Pancreas (tissue), 10 donors: ENCODE measurements at places on chromosomes 4 and X. TPM values are rescaled to one million over a fixed set of nuclear protein-coding genes. Genes with fewer than 3 reads are reported as not detected.
A peak's percentile ranks its signal among the peaks of the same experiment; 100 is the strongest.

TREX2 gene
- 0.89 TPM for polyA plus RNA-seq

SPARCL1 gene
- 39.1 TPM for polyA plus RNA-seq

NEXMIF gene
- polyA plus RNA-seq, result 0.68 TPM

- H3K4me1 ChIP-seq, result no peaks in the 10 kb centered on the region
- no peak for DNase-seq
- no peak overlapping the region for H3K4me3 ChIP-seq
- no peaks in the 10 kb centered on the region for H3K36me3 ChIP-seq
- peaks cover 49% of the 10 kb centered on the region for H3K27me3 ChIP-seq
- H3K27ac ChIP-seq, result no peak overlapping the region
Measured at GRCh38 chr4:80197601-80198440, 518 bp downstream of the PRDM8 start.

DNA sequence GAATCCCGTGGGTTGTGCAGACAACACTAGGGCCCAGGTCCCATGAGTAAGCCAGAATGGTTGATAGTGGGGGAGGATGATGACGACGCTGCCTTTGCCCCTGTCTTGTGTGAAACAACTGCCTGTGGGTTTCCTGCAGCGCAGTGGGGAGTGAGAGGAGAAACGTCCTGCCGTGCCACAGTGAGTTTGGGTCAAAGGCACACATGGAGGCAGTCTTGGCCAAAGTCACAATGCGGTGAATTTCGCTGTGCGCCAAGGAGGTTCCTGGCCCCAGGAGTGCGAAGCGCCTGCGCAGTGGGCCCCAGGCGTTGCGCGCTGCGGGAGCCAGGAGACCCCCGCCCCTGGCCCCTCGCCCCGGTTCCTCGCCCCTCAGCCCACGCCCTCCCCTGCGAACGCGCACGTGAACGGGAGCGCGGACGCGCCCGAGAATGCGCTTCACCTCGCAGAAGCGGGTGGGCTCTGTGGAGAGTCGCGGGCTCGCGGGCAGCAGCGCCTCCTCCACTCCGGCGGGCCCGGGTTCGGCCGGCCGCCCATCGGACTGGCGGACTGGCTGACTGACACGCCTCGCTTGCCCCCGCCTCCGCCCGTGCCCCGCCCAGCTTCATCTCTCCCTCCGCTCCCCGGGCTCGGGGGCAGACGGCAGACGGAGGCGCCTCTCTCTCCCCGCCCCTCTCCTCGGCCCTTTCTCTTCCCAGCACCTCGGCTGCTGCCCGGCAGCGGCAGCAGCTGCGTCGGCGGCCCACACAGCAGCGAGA, at the start of gene NUDT10:
Gene NUDT10, plus strand, starts transcription at position 635 of the 755 bp plus-strand sequence. CDS start 144 bp downstream, outside the sequence.
- peak within 1 kb of the TSS; percentile 48 for H3K4me3 ChIP-seq
- peaks cover 24% of the 10 kb centered on the region for H3K27me3 ChIP-seq
- H3K4me1 ChIP-seq, result no peaks in the 10 kb centered on the region
- no peaks in the 10 kb centered on the region for H3K36me3 ChIP-seq
- H3K27ac ChIP-seq, result no peak within 1 kb of the TSS

DNA sequence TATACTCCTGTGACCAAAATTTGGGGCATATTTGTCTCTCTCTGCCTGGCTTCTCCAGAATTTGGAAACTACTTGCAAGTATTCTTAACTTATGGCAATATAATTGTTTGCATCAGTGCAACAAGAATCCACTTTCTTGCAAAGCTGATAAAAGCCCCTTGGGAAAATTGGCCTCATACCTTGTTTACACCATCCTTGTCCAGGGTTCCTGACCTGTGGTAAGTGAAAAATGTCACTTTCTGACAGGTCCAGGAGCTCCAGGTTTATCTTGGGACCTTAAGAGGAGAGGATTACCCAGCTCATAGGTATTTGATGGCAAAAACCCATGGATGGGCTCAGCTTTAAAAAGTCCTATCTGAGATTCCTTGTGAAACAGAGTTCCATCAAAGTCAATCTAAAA, 29.3 kb upstream of the CXCL13 start:
- no peak overlapping the region for H3K4me3 ChIP-seq
- no peak for DNase-seq
- no peaks in the 10 kb centered on the region for H3K36me3 ChIP-seq
- H3K4me1 ChIP-seq, result no peaks in the 10 kb centered on the region
- no peaks in the 10 kb centered on the region for H3K27me3 ChIP-seq
- H3K27ac ChIP-seq, result no peak overlapping the region

DNA sequence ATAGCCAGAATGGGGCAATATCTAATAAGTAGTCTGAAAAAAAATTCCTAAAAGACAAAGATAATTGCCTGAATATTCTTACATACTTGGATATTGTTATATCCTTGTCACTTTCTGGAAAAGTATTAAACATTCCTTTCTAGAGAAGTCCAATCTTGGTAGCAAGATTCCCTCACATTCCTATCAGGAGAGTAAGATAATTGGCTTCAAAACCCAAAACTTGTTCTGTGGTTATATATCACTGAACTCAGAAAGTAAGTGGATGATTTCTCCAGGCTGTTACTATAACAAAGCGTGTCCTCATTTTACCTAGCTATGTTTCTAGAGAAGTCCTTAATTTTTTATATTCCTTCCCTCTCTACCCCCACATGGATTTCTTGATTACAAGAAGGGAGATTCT, 46.0 kb upstream of the TEX13A start:
- H3K27ac ChIP-seq, result no peak overlapping the region
- H3K4me3 ChIP-seq, result no peak overlapping the region
- H3K4me1 ChIP-seq, result no peaks in the 10 kb centered on the region
- DNase-seq, result no peak
- H3K27me3 ChIP-seq, result no peaks in the 10 kb centered on the region

DNA sequence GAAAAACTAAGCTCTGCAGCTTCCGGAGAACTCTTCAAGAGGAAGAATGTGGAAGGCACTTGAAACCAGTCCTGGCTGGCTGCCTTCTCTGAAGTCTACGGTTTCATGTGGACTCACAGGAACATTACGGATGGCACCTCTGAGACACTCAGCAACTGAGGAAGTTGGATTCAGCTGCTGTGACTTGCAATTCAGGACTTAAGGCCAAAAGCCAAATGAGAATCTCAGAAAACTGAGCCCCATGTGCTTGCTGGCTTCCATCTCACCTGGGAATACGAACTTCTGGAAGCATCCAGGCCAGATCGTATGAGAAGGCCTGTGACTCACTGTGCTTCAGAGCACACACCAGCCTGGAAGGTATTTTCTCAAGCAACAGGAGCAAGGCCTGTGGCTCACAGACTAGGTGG, 107.8 kb upstream of the GPC4 start:
- DNase-seq, result no peak
- H3K27ac ChIP-seq, result no peak overlapping the region
- no peaks in the 10 kb centered on the region for H3K36me3 ChIP-seq
- no peaks in the 10 kb centered on the region for H3K27me3 ChIP-seq

- no peaks in the 10 kb centered on the region for H3K4me1 ChIP-seq
- no peak for DNase-seq
- no peak overlapping the region for H3K27ac ChIP-seq
- H3K36me3 ChIP-seq, result no peaks in the 10 kb centered on the region
- peaks cover 11% of the 10 kb centered on the region for H3K27me3 ChIP-seq
Measured at GRCh38 chrX:136761421-136761820, 19.3 kb downstream of the ARHGEF6 start.

GRCh38 chr4:99507349-99507748, 3.5 kb upstream of the C4orf17 start:
- no peak for DNase-seq
- no peak overlapping the region for H3K27ac ChIP-seq
- H3K4me3 ChIP-seq, result no peak overlapping the region
- H3K27me3 ChIP-seq, result no peaks in the 10 kb centered on the region
- no peaks in the 10 kb centered on the region for H3K36me3 ChIP-seq

DNA sequence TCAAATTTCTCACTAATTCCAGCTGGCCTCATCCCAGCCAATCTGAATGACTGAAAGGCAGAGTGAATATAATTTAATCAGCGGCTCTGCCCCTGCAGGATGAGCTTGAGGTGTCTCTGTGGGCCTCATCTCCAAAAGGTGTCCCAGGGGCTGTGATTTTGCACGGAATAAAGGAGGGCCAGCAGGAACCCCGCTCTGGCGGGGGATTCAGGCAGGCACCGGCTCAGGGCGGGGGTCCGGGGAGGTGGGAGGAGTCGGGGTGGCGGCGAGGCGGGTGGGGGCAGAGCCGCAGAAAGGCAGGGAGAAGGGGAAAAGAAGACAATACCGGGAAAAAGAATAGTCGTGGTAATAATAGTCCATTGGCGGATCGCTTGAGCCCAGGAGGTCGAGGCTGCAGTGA, 16.0 kb upstream of the ERCC6L start:
- H3K27ac ChIP-seq, result no peak overlapping the region
- no peaks in the 10 kb centered on the region for H3K27me3 ChIP-seq
- DNase-seq, result no peak
- H3K36me3 ChIP-seq, result no peaks in the 10 kb centered on the region
- H3K4me3 ChIP-seq, result no peak overlapping the region
- H3K4me1 ChIP-seq, result no peaks in the 10 kb centered on the region

- no peak overlapping the region for H3K27ac ChIP-seq
- no peaks in the 10 kb centered on the region for H3K27me3 ChIP-seq
- no peaks in the 10 kb centered on the region for H3K36me3 ChIP-seq
- DNase-seq, result no peak
- H3K4me1 ChIP-seq, result no peaks in the 10 kb centered on the region
- no peak overlapping the region for H3K4me3 ChIP-seq
Measured at GRCh38 chr4:161356351-161356750, 807.4 kb downstream of the FSTL5 start.

GRCh38 chrX:132786217-132786616, 172.2 kb downstream of the HS6ST2 start:
- no peaks in the 10 kb centered on the region for H3K4me1 ChIP-seq
- no peak overlapping the region for H3K4me3 ChIP-seq
- H3K36me3 ChIP-seq, result no peaks in the 10 kb centered on the region
- no peaks in the 10 kb centered on the region for H3K27me3 ChIP-seq
- no peak overlapping the region for H3K27ac ChIP-seq

DNA sequence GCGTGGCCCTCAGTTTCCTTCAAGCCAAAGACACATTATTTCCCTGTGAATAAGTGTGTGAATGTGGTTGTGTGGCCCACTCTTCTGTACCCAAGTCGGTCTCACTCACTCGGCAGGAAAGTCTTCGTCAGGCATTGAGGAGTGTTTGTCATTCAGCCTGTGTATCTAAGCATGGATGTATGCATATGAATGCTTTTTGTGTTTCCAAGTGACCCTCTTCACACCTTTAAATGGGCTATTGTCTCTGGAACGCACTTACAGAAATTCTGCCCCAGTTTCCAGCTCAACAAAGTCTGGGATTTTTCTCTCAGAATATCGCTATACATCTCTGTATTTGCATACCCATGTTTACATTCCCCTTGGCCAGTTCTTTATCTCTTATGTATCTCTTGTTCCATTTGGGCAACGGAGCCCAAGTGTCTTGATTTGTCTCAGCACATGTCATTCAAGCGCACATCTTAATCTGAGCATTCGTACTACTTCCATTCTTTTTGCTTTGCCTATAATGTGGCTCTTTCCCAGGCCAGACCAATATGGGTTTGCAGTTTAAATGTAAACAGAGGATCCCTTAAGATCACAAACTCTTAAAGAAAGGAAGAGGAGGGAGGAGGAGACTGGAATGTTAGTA, 4.8 kb downstream of the BCOR start:
- no peaks in the 10 kb centered on the region for H3K36me3 ChIP-seq
- no peak overlapping the region for H3K4me3 ChIP-seq
- no peaks in the 10 kb centered on the region for H3K27me3 ChIP-seq
- no peak for DNase-seq
- peaks cover 12% of the 10 kb centered on the region for H3K4me1 ChIP-seq

GRCh38 chr4:101334963-101335572, 12.3 kb downstream of the PPP3CA start:
- peaks cover 5% of the 10 kb centered on the region for H3K4me1 ChIP-seq
- no peaks in the 10 kb centered on the region for H3K36me3 ChIP-seq
- no peak overlapping the region for H3K4me3 ChIP-seq
- no peak for DNase-seq

DNA sequence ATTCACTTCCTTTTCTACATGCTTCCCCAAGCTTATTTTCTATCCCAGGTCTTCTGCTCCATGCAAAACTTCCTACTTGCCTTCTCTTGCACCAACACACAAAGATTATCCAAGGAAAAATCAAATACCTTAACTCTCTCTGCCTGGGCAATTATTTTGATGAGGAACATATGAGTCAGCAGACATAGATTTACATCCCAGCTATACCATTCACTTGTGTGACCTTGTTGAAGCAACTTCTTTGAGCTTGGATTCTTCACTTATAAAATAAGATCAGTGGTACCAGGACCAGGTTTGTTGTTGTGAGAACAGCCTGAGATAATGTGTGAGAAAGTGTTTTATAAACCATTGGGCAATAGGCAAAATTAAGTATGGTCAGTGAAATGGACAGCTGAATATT, 39.1 kb upstream of the TMEM192 start:
- H3K36me3 ChIP-seq, result no peaks in the 10 kb centered on the region
- H3K4me1 ChIP-seq, result no peaks in the 10 kb centered on the region
- no peak for DNase-seq
- H3K4me3 ChIP-seq, result no peak overlapping the region
- H3K27ac ChIP-seq, result no peak overlapping the region
- H3K27me3 ChIP-seq, result no peaks in the 10 kb centered on the region

DNA sequence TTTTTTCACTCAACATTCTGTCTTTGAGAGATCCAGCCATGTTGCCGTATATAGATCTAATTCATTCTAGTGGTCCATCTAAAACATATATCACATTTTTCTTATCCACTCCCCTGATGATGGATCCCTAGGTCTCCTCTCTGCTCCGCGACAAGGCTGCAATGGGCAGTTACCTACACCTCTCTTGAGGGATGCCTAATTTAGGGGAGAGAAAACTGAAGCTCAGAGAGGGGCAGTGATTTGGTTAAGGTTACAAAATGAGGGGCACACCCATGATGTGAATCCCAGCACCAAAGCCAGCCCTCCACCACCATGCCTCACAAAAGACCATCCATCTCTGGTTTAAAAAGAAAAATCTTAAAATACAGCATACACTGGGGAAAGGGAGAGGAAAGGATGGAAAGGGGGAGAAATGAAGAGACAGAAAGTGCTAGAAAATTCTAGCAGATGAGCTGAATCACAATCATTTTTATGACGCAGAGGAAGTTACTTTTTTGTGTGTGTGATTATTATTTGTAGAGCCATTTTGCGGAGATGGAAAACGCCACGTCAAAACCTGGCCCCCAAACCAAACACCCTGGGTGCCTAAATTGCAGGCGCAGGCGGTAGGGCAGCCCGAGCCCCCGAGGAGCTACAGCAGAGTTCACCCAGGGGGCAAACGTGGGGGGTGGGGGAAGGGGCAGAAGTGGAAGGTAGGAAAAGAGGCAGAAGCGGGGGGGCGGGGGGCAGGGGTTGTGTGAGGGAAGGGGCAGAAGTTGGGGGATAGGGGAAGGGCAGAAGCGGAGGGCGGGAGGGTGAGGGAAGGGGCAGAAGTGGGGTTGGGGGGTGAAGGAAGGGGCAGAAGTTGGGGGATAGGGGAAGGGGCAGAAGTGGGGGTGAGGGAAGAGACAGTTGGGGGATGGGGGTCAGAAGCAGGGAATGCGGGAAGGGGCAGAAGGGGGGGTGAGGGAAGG, 1.3 kb upstream of the TSPYL2 start:
- no peak overlapping the region for H3K27ac ChIP-seq
- no peak overlapping the region for H3K4me3 ChIP-seq
- DNase-seq, result no peak
- no peaks in the 10 kb centered on the region for H3K27me3 ChIP-seq
